NCI-H146 (cell line): ENCODE measurements at places on chromosomes 2 and 18.
A peak's percentile ranks its signal among the peaks of the same experiment; 100 is the strongest.

- no peak for DNase-seq
These were observed 8.9 kb upstream of the SKOR2 start for GRCh38 chr18:47260120-47260923.

DNA sequence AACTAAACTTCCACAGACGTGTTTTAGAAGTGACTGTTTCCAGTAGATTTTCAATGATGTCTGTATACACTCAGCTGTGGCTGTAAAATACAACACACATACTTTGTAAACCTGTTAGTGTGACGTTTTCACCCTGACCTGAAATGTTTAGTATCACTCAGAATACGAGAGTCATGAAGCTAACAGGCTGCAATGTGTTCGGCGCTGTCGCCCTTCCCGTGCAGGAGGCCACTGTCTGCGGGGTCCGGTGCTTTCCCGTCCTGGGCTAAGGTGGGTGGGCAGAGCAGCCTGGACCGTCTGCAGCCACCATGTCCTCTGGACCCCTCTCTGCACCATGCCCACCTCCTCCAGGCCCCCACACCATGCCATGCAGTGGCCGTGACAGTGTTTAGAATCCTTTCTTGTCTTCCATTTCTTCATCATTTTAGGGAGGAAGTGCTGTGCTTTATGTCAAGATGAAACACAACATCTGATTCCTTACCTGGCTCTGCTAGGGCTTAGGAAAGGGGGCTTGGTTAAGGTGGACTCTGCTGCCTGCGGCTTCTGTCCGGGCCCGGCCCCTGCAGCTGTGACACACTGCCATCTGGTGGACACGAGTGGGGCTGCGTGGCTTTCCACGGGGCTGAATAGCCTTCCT is 53.8 kb upstream of the RBM44 start:
- DNase-seq: peak; percentile 47

DNA sequence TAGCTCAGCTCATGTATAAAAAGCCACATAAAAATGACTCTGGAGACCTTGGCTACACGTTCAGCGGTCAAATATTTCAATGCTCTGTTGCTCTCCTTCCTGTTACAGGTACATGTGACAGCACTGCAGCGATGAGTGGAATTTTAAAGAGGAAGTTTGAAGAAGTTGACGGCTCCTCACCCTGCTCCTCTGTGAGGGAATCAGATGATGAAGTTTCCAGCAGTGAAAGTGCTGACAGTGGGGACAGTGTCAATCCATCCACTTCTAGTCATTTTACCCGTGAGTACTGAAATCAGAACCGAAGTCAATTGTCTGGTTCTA is 125.4 kb downstream of the CSRNP3 start:
- no peak for DNase-seq

DNA sequence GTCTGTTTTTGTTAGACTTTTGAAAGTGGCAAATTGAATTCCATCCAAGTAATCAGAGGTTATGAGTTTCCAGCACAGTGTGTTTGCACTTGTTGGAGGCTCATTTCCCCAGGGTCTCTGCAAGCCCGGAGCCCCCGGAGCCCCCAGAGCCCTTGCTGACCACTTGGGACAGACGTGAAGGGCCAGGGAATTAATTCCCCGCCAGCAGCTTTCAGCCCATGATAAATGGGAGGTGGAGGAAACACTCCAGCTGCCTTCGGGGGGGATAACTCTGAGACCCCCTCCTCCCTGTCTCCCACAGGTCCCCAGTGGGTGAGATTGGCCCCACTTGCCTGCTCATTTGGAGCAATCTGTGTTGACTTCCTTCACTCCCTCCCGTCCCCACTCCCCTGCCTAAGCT is 79.2 kb downstream of the KLHL29 start:
- DNase-seq: no peak

- no peak for DNase-seq
These were observed 437.2 kb upstream of the PKDCC start for GRCh38 chr2:41610501-41611190.

GRCh38 chr18:59567431-59567830 is 129.8 kb downstream of the CCBE1 start:
- DNase-seq: no peak

DNA sequence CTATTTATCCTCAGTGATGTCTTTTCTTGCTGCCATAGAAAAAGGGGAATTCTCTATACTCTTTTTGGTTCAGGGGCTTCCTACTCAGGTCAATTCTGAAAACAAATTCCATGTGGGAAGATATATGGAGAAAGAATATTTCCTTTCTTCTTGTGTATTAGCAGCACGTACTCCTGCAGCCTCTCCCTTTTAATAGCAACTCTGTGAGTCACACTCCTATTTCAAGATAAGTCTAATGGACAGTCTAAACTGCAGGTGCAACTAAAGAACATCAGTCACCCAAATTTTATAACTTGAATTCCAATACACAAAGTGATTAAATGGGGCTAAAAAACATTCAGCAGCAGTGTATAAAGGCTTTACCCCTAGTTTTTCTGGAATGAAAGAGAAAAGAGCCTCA is 942.2 kb downstream of the CNTNAP5 start:
- DNase-seq: no peak

GRCh38 chr2:160334028-160334741 is 134.1 kb upstream of the ITGB6 start:
- no peak for DNase-seq

- peak; percentile 32 for DNase-seq
These were observed 5.5 kb downstream of the DCTN1 start for GRCh38 chr2:74374509-74375205.

DNA sequence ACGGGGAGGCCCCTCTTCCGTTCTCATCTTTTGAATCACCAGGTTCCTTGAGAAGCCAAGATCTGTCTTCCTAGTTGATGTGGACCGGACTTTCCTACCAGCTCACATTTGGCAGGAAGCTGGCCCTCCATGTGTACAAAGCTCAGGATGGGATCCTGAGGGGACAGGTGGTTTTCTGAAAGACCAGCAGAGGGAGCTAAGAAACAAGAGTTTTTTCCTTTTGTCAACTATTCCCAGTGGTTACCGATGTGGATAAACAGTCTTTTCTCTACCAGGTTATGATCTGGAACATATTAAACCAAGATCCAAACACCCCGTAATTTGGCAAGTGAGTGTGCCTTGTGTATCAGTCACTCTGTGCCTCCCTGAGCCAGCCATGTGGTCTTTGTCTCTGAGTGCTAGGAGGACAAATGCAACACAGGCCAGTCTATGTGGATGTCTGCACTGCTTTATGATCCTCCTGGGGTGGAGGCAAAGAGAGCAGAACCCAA is 25.1 kb upstream of the ARHGAP25 start:
- peak; percentile 69 for DNase-seq

GRCh38 chr2:129752176-129752575 is 227.3 kb upstream of the RAB6C start:
- no peak for DNase-seq

DNA sequence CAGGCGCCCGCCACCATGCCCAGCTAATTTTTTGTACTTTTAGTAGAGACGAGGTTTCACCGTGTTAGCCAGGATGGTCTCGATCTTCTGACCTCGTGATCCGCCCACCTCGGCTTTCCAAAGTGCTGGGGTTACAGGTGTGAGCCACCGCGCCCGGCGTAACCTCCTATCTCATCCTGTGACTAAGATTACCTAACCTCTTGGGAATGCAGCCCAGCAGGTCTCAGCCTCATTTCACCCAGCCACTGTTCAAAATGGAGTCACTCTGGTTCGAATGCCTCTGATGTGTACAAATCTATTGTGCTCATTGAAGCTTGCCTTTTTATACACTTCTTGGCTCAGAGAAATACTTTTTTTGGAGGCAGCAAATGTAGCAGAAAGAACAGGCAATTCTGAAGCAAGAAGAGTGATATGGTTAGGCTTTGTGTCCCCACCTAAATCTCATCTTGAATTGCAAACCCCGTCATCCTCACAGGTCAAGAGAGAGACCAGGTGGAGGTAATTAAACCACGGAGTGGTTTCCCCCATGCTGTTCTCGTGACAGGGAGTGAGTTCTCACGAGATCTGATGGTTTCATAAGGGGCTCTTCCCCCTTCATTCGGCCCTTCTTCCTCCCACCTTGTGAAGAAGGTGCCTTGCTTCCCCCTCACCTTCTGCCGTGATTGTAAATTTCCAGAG is 60.6 kb downstream of the SLC4A3 start:
- no peak for DNase-seq

DNA sequence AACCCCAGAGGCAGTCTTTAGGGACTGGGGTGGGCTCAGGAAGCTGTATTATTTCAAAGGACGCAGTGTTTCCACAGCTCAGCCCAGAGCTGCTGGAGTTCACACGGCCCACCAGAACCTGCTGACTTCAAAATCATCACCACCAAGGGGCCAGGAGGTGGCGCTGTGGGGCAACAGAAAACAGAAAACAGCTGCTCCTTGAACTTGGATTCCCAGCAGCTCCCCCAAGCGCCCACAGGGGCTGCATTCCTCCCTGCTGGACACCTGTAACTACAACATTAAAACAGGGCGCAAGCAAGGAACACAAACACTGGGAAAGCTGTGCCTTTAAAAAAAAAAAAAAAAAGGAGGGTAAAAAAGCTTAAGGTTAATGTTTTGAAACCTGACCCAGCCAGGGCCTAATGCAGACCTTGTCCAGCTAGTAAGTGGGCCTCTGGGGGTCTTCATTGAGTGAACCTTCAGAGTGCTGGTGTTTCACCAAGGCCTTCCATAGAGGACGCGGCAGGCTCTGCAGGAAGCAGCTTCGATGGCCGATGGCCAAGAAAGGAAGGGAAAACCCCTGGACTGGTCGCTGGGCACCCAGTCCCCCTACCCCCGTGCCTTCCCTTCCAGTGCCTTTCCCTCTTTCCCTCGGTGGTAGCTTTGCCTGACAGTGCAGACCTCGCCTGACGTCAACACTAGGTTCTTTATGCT is 25.9 kb downstream of the MLPH start:
- DNase-seq: peak; percentile 87

GRCh38 chr2:20012282-20013125 is at the start of gene MATN3:
Gene MATN3 (minus strand): TSS chr2:20012668. CDS start chr2:20012631, 37 bp downstream.
- peak; percentile 43 for DNase-seq

- no peak for DNase-seq
These were observed 51.4 kb downstream of the TRPM8 start for GRCh38 chr2:233968556-233968955.

- no peak for DNase-seq
These were observed 95.3 kb upstream of the B3GNT7 start for GRCh38 chr2:231300020-231300721.

- no peak for DNase-seq
These were observed 185.1 kb downstream of the NEDD4L start for GRCh38 chr18:58229162-58229561.

DNA sequence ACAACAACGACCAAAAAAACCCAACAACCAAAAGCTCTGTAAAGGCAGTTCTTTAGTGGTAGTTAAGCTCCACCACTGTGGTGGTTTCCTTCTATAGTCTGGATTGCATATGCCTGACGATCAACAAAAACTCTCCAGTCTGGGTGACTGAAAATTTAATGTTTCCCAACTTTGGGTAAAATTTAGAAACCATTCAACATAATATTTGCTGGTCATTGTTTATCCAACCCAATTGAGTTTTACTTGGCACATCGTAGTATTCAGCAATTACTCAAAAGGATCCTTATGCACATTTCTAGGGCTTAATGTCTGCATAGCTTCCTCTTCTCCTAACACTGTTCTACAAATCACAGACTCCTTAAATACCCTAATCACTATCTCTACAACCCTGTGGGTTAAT is 1080.2 kb upstream of the NRXN1 start:
- no peak for DNase-seq

- DNase-seq: no peak
These were observed 311.4 kb downstream of the LRRTM1 start for GRCh38 chr2:79993144-79993543.

DNA sequence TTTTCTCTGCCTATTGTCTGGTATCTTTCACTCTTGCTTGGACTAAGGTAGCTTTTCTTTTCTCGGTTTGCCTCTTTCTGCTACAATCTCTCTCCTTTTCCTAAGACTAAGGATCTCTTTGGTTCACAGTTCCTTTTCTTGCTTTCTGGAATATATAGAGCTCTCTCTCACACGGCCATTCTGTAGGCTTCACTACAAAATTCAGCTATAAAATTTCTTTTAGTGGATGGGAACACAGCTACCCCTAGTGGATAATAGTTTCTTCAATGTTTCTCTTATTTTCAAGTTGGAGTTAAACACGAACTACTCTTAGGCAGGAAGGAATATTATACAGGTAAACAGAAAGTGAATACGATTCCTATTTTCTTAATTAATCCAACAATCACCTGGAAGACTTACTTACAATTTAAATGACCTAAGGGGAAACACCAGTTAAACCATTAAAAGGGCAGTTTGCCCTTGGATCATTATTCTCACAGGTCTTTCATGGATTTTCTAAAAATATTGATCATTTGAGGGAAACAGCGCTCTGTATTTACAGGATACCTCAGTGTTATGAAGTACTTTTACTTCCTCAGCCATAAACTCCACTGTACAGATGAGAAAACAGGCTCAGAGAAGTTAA is 140.5 kb downstream of the LRP2 start:
- no peak for DNase-seq

GRCh38 chr2:16091576-16092282 is 151.4 kb downstream of the MYCN start:
- DNase-seq: no peak

- no peak for DNase-seq
These were observed 206.9 kb upstream of the SPRED2 start for GRCh38 chr2:65639156-65639864.

DNA sequence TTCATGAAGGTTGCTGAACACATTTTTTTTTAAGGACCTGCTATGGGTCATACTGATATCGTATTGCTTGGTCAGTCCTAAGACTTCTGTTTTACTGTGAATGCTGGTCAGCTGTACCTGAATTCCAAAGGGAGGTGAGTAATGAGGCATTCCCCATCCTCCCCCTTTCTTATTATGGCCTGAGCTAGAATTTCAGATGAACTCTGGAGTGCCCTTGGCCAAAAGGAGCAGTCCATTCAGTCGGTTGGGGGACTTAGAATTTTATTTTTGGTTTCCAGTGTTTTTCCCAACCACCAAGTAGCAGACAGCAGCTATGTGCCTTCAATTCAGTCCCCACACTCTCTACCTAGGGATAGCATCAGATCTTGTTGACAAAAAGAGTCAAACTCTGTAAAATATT is 26.9 kb upstream of the PDCL3 start:
- DNase-seq: no peak

DNA sequence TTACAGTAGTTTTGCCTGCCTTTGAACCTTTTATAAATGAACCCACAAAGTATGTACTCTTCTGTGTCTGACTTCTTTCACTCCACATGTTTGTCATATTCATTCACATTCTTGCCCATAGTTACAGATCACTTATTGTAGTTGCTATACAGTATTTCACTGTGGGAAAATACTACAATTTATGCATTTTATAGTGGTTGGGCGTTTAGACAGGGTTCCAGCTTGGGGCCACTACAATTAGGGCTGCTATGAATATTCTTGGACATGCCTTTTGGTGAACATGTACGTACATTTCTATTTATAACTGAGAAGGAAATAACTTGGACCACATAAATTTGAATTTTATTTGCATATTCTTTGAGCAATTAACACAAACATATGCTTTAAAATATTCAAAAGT is 15.4 kb upstream of the PMAIP1 start:
- no peak for DNase-seq

DNA sequence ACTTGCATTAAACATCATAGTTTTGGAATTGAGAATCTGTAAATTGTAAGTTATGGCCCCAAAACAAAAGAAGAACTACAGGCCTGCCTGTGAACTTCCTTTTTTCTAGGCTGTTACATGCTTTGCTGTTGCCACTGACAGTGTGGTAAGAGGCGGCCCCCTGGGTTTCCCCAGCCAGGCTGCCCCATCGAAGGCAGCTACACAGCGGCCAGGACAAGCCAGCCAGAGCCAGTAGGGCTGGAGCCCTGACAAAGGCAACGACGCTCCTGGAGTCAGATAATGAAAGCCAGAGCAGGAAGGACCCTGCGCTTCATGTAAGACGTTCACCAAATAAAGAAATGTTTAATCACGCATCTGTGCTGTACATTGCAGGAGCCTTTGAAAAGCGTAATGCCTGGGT is 55.0 kb downstream of the ANKRD44 start:
- DNase-seq: peak; percentile 23

GRCh38 chr2:197378494-197379307 is 56.1 kb downstream of the SF3B1 start:
- peak; percentile 35 for DNase-seq
